PC-3 (cell line): ENCODE measurements at places on chromosomes 3 and 15. TPM values are rescaled to one million over a fixed set of nuclear protein-coding genes. Genes with fewer than 3 reads are reported as not detected.

DNA sequence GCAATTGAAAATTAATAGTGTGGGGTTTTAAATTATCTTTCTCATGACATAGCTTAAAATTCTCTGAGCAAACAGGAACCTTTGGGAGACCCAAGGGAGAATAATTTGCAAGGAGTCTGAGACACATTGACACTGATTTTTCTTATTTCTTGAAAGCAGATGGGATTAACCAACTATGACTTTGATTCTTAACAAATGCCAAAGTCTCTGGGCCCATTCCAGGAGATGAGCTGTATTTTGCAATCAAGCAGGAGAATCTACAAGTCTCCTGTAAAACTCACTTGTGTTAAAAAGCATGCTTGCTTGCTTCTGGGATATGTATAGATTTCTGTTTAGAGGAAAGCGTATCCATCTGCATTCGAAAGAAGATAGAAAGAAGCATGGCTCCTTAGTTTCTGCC is 71.3 kb upstream of the STT3B start:
- H3K4me3 ChIP-seq: no peak overlapping the region
- no peak for DNase-seq
- no peak overlapping the region for H3K27ac ChIP-seq
- H3K4me1 ChIP-seq: no peaks in the 10 kb centered on the region
- no peaks in the 10 kb centered on the region for H3K36me3 ChIP-seq
- H3K27me3 ChIP-seq: no peaks in the 10 kb centered on the region

Gene CXCR6
- not detected in 2 replicates for total RNA-seq

Gene DVL3
- total RNA-seq: 50.6 and 56.1 TPM in 2 replicates

DNA sequence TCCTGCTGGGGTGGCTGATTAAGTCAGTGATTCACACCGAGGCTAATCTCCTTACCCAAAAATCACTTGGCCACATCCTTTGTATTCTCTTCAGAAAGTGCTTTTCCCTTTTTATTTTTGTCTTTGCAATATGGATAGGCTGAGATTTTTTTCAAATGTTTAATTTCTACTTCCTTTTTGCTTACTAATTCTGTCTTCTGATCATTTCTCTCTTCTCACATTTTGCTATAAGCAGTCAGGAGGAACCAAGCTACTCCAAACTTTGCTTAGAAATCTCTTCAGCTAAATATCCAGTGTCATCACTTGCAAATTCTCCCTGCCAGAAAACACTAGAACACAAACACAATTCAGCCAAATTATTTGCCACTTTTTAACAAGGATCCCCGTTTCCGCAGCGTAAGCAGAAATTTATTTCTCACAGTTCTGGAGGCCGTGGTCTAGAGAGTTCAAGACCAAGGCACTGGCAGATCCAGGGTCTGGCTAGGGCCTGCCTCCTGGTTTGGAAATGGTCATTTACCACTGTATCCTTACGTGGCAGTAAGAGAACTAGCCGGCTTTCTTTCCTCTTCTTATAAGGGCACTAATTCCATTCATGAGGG is 104.9 kb downstream of the IL5RA start:
- no peak for DNase-seq
- H3K27ac ChIP-seq: no peak overlapping the region
- H3K36me3 ChIP-seq: no peaks in the 10 kb centered on the region

DNA sequence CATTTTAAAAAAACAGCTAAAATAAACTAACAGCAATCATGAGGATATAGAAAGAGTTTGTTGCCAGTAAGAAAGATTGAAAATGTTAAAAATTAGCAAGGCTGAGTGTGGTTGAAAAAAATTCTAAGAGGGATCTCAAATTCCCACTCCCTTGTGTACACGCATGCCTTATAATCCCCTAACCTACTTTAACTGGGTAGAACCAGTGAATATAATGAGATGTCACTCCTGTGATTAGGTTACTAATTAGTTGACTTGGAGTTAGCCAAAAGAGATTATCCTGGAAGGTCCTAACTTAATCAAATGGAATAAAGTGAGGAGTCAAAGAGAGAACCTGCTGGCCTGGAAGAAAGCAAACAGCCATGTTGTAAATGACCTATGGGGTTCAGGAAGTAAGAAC is 286.0 kb upstream of the TGFBR2 start:
- H3K27ac ChIP-seq: 0 out of 2 replicates have a peak overlapping the region, but pooled peaks have one; percentile 3
- H3K36me3 ChIP-seq: 0 out of 2 replicates have a peak, but pooled peaks cover 2% of the 10 kb centered on the region
- no peaks in the 10 kb centered on the region for H3K27me3 ChIP-seq
- no peak for DNase-seq
- H3K4me3 ChIP-seq: no peak overlapping the region

DNA sequence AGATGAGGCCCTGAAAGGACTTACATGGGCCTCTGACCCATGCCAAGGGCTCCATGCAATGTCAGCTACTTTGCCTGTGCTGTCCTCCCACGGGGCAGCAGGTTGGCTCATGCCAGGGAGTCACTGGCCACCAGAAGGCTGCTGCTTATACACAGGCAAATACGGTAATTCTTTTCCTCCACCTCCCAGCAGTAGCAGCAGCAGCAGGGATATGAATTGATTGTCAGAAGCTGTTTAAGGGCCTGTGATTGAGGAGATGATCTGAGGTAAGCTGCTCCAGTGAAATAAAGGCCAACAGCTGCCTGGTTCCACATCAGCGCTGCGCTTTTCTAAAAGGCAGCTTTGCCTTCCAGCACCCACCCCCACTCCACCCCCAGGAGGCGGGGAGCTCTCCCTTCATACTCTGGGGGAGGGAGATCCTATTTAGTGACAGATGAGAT is 250.5 kb downstream of the SHQ1 start:
- no peaks in the 10 kb centered on the region for H3K36me3 ChIP-seq
- H3K27me3 ChIP-seq: no peaks in the 10 kb centered on the region
- no peak overlapping the region for H3K27ac ChIP-seq
- H3K4me3 ChIP-seq: no peak overlapping the region
- no peak for DNase-seq

- no peak overlapping the region for H3K27ac ChIP-seq
- no peak overlapping the region for H3K4me3 ChIP-seq
- H3K4me1 ChIP-seq: no peaks in the 10 kb centered on the region
- H3K36me3 ChIP-seq: peaks cover 81% of the 10 kb centered on the region
- no peak for DNase-seq
Observed at GRCh38 chr15:92955706-92956105, 55.6 kb downstream of the CHD2 start.

Gene DPPA4
- total RNA-seq: not detected in 2 replicates

DNA sequence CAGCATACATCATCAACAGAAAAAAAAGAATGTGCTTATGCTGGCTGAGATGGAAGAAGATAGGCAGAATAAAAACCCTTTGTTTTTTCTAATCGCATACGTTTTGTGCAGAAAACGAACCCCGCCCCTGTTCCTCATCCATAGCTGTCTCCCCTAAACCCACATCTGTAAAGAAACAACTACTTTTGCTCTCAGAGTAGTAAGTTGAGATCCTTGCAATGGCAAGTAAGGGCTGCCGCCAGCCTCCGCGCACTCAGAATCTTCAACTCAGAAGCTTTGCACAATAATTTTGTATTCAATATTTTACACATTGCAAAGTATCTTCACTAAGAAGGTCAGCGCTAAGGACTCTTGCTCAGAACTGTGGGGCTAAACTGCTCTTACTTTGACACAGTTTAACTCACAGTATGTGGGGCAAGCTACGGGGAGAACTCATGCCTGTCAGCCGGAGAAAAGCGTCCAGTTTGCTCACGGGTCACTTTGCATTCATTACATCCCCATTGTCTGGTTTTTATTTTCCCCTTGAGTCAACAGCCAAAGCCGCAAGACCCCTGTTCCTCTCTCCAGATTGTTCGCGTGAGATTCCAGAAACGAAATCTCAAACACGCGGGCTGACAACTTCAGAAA is 1.0 kb downstream of the LYSMD4 start:
- no peak overlapping the region for H3K27ac ChIP-seq
- H3K4me3 ChIP-seq: peak overlapping the region; percentile 91
- H3K27me3 ChIP-seq: no peaks in the 10 kb centered on the region

Gene B3GALNT1
- total RNA-seq: 110 and 125 TPM in 2 replicates

- no peaks in the 10 kb centered on the region for H3K27me3 ChIP-seq
- no peak overlapping the region for H3K4me3 ChIP-seq
- no peaks in the 10 kb centered on the region for H3K36me3 ChIP-seq
- H3K4me1 ChIP-seq: peaks cover 24% of the 10 kb centered on the region
- H3K27ac ChIP-seq: no peak overlapping the region
Observed at GRCh38 chr3:78988324-78988723, 779.5 kb downstream of the ROBO1 start.

GRCh38 chr3:88879905-88880304 is 227.5 kb upstream of the EPHA3 start:
- H3K36me3 ChIP-seq: no peaks in the 10 kb centered on the region
- no peaks in the 10 kb centered on the region for H3K27me3 ChIP-seq
- H3K4me3 ChIP-seq: no peak overlapping the region
- no peak overlapping the region for H3K27ac ChIP-seq

Gene AP4E1
- 4.7 and 6.0 TPM in 2 replicates for total RNA-seq

- no peak overlapping the region for H3K4me3 ChIP-seq
- no peaks in the 10 kb centered on the region for H3K36me3 ChIP-seq
- no peaks in the 10 kb centered on the region for H3K27me3 ChIP-seq
- H3K4me1 ChIP-seq: peaks cover 41% of the 10 kb centered on the region
- peak overlapping the region; percentile 66 for H3K27ac ChIP-seq
- DNase-seq: peak; percentile 98
Observed at GRCh38 chr3:35932995-35933394, 293.7 kb downstream of the ARPP21 start.

GRCh38 chr3:47296562-47297302 is 14.0 kb downstream of the KLHL18 start:
- H3K27ac ChIP-seq: no peak overlapping the region
- H3K4me3 ChIP-seq: no peak overlapping the region
- peaks cover 5% of the 10 kb centered on the region; the same call in 1 of the 2 replicates for H3K36me3 ChIP-seq
- DNase-seq: no peak

GRCh38 chr3:59280113-59280512 is 230.3 kb upstream of the CFAP20DC start:
- H3K4me3 ChIP-seq: no peak overlapping the region
- H3K27ac ChIP-seq: no peak overlapping the region
- peak; percentile 63 for DNase-seq
- no peaks in the 10 kb centered on the region for H3K36me3 ChIP-seq
- H3K27me3 ChIP-seq: no peaks in the 10 kb centered on the region

GRCh38 chr3:126450219-126450618 is 25.5 kb downstream of the ZXDC start:
- DNase-seq: no peak
- no peaks in the 10 kb centered on the region for H3K27me3 ChIP-seq
- no peaks in the 10 kb centered on the region for H3K4me1 ChIP-seq
- peaks cover 5% of the 10 kb centered on the region; the same call in 1 of the 2 replicates for H3K36me3 ChIP-seq
- no peak overlapping the region for H3K27ac ChIP-seq

DNA sequence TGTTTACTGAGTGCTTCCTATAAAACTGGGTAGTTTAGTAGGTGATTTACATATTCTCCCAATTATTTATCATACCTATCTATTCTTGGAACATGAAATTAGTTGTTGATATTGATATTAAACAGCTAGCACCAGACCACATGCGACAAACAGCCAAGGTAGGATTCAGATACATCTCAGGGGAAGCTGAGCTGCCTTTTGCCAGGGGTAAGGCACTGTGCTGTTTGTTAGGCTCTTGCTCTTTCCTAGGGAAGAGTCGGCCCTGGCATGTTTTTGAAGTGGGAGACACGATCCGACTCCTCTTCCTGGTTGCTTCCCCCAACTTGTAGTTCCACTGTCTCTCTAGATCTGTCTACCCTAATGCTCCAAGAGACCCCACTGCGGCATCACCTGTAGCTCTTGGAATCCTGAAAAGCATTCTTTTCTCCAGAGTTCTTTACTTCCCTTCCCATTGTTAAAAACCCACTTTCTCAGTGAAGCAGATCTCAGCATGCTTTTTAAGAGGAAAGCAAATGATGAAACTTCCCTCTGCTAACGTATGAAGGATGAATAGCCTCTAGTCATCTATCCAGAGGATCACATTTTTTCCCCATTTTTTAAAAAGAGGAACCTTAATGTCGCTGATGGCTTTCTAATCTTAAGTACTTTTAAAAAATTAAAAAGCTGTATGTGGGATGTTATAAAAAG is 138.4 kb downstream of the GHSR start:
- no peaks in the 10 kb centered on the region for H3K27me3 ChIP-seq
- peaks cover 36% of the 10 kb centered on the region for H3K36me3 ChIP-seq
- H3K4me3 ChIP-seq: no peak overlapping the region
- no peak for DNase-seq

DNA sequence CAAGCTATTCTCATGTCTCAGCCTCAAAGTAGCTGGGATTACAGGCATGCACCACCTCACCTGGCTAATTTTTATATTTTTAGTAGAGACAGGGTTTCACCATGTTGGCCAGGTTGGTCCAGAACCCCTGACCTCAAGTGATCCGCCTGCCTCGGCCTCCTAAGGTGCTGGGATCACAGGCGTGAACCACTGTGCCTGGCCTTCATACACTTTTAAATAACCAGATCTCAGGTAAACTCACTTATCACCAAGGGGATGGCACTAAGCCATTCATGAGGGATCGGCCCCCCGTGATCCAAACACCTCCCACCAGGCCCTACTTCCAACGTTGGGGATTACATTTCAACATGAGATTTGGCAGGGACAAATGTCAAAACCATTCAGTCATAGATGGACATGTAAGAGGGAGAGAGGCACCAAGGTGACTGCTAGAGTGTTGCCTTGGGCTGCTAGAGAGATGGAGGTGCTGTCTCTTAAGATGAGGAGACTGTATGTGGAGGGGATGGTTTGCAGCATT is 13.3 kb upstream of the DOCK3 start:
- no peaks in the 10 kb centered on the region for H3K36me3 ChIP-seq
- H3K4me3 ChIP-seq: no peak overlapping the region
- no peaks in the 10 kb centered on the region for H3K27me3 ChIP-seq
- H3K27ac ChIP-seq: no peak overlapping the region
- DNase-seq: no peak
- H3K4me1 ChIP-seq: no peaks in the 10 kb centered on the region

DNA sequence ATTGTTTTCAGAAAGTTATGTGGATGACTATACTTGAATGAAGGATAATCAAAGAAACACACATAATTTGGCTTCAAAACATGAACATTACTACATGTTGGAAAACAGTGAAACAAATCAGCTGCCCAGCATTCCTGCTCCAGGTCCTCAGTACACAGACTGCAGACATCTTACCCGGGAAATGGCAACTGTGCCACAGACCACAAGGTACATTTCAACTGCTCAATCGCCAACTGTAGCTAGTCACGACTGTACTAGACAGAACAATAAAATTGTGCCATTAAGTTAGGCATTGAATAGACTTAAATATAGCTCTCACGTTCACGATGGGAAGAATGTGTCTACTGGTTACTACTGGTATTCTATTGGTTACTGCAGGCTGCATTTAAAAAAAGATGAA is 5.0 kb downstream of the NAA50 start:
- H3K4me3 ChIP-seq: no peak overlapping the region
- no peak overlapping the region for H3K27ac ChIP-seq
- DNase-seq: no peak
- H3K4me1 ChIP-seq: peaks cover 25% of the 10 kb centered on the region
- H3K36me3 ChIP-seq: peaks cover 10% of the 10 kb centered on the region; the same call in 1 of the 2 replicates
- no peaks in the 10 kb centered on the region for H3K27me3 ChIP-seq

Gene C15orf62
- total RNA-seq: 0.63 and 1.5 TPM in 2 replicates

Gene CLEC3B
- 1.8 TPM in 1 of 2 replicates, not detected in the other for total RNA-seq

- peaks cover 8% of the 10 kb centered on the region for H3K4me1 ChIP-seq
- peak; percentile 36 for DNase-seq
- no peak overlapping the region for H3K27ac ChIP-seq
- no peaks in the 10 kb centered on the region for H3K36me3 ChIP-seq
- H3K27me3 ChIP-seq: no peaks in the 10 kb centered on the region
Observed at GRCh38 chr15:50241684-50242450, 23.7 kb downstream of the HDC start.
